ENCODE measurements at places on chromosomes 7 and 10.
A peak's percentile ranks its signal among the peaks of the same experiment; 100 is the strongest.

DNA sequence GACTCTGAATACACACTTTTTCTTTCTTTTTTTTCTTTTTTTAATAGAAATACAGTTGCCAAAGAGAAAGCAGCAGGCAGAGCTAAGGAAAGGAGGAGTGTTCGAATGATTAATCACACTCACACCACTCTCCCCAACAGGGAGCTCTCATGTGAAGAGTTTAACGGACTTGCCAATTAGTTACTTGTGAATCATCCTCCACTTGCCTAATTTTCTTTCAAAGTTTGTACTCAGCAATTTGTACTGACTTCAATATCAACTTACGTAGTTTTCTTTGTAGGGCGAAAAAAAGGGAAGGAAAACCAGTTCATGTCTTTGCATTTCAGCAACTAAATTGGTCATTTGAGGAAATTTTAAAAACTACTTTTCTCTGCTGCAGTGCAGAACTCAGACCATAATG, 109.2 kb downstream of the PIP4K2A start:
- no peak for DNase-seq

GRCh38 chr10:92901819-92902251, 53.5 kb downstream of the EXOC6 start:
- no peak for DNase-seq

DNA sequence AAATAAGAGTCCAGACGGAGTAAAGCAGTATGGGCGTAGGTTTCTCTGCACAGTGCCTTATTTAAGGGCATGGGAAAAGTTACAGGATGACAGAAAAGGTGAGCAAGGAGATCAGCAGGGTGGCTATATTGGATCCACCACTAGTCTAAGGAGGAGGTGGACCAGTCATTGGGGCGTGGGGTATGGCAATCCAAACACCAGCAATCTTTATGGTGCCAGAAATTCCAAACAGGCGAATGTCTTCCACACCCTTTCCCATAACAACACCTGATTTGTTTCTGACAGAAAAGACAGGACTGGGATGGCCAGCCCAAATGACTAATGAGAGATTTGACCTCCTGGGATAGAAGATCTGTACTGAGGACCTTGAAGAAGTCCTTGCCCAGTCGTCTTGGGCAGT, 181.8 kb upstream of the MBL2 start:
- no peak for DNase-seq

- no peak for DNase-seq
These were observed 147.2 kb downstream of the NSUN6 start for GRCh38 chr10:18504161-18504560.

GRCh38 chr7:44379366-44380188, 54.2 kb upstream of the CAMK2B start:
- DNase-seq = no peak

GRCh38 chr10:131648386-131649020, 252.3 kb upstream of the PPP2R2D start:
- no peak for DNase-seq

GRCh38 chr10:130403153-130404075, 267.2 kb downstream of the GLRX3 start:
- DNase-seq = peak; percentile 3

GRCh38 chr7:7920481-7920880, 48.1 kb upstream of the GLCCI1 start:
- DNase-seq = no peak

Measured in NCI-H187 treated with DMSO at 0.1 percent for 48 hours (cell line).